Skeletal muscle cell (primary cell): ENCODE measurements at places on chromosomes 6 and 20.
A peak's percentile ranks its signal among the peaks of the same experiment; 100 is the strongest.

- no peak for DNase-seq
Measured at GRCh38 chr6:77361018-77361417, 102.3 kb downstream of the HTR1B start.

GRCh38 chr6:21872749-21873148 lies 279.2 kb downstream of the SOX4 start:
- no peak for DNase-seq

DNA sequence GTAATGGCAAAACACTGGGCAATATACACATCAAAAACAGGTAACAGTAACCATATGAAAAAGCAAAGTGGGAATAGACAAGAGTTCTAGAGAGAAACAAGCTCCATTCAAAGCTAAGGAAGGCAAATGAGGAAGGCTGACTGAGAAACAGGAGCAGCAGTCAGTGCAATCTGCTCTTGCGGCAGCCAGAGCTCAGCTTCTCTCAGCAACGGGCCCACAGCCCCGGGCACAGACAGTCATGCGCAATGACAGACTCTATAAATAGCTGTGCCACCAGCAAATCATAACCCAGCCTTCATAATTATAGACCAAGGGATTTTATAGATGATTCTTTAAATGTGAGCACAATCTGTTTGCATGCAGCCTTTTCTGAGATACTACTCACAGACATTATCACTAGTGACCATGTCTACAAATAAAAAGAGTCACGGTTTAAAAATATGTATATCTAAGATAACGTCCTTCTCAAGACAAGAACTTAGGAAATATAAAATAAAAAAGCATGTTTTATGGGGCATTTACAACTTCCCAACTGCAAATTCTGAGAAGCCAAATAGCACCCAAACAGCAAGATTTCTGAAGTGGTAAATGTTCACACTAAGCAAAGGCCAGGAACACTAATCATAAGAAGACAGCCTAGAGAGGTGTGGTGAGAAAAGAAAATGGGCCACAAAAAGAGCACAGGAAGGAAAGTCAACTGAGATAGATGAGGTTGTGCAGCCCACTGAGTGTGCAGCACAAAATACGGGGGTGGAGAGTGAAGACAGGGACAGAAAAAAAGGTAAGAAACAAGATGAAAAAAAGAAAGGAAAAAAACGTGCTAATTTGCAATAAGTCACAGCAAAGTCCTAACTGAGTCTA lies 39.9 kb upstream of the BEND6 start:
- no peak for DNase-seq

- DNase-seq, result no peak
Measured at GRCh38 chr6:113694278-113695077, 162.7 kb upstream of the MARCKS start.

GRCh38 chr6:35810971-35811698 lies 6.0 kb downstream of the LHFPL5 start:
- DNase-seq, result peak; percentile 49

- DNase-seq, result no peak
Measured at GRCh38 chr20:42594659-42595058, 595.0 kb downstream of the PTPRT start.

- no peak for DNase-seq
Measured at GRCh38 chr20:37570419-37570818, 42.7 kb upstream of the BLCAP start.

- DNase-seq, result no peak
Measured at GRCh38 chr6:113476937-113477839, 380.0 kb upstream of the MARCKS start.

- no peak for DNase-seq
Measured at GRCh38 chr6:11598687-11599086, 61.1 kb downstream of the TMEM170B start.

GRCh38 chr6:44967481-44967880 lies 360.6 kb upstream of the RUNX2 start:
- DNase-seq, result no peak

DNA sequence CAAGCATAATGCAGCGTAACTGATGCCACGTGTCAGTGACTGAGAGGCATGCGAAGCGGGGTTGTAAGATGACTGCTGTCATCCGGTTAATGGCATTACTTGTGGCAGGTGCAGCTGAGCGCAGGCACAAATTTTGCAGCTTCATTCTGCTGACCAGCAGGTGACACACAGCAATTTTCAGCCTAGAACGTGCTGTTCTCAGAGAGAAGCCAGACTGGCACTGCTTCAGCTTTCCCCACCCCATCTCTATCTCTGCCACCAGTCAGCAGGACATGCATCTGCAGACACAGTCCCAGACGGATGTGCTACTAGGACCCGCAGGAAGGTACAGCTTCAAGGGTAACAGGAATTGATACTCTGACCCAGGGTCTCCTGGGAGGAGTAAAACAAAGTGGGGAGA lies 221.8 kb downstream of the KIF16B start:
- no peak for DNase-seq
